ENCODE measurements at places on chromosomes 7 and 10.

GRCh38 chr7:73811760-73812168, 19.0 kb upstream of the CLDN4 start:
- peak; percentile 30 for DNase-seq

DNA sequence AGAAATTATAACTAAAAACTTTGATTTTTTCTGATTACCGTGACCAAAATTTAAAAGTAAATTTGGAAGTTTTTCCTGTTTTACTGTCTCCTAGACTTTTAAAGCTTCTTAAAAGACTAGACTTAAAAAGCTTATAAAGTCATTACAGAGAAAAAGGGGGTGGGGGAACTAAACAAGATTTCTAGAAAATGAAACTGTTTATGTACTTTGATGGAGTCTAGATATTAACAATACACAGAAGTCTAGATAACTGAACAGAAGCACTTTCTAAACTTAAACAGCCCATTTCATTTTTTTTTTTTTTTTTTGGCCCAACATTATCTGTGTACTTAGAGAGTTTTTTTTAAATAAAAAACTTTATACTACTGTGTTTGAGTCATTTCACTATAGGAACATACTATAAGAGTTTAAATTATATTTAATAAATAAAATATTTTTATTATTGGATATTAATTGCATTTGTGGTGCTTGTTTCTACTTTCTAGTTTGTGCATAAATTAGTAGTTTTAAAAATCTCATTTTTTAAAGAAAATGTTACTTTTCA, 98.5 kb downstream of the PHTF2 start:
- no peak for DNase-seq

- no peak for DNase-seq
Observed at GRCh38 chr10:16904639-16905061, 87.4 kb upstream of the RSU1 start.

- DNase-seq = no peak
Observed at GRCh38 chr7:92763636-92764423, 72.5 kb downstream of the CDK6 start.

Measured in stimulated activated CD4-positive, alpha-beta T cell treated with anti-CD3 and anti-CD28 coated beads, Interleukin-15, amount 100 ng/mL, for 1 hour (primary cell).